ENCODE measurements at places on chromosomes 1 and 21.

DNA sequence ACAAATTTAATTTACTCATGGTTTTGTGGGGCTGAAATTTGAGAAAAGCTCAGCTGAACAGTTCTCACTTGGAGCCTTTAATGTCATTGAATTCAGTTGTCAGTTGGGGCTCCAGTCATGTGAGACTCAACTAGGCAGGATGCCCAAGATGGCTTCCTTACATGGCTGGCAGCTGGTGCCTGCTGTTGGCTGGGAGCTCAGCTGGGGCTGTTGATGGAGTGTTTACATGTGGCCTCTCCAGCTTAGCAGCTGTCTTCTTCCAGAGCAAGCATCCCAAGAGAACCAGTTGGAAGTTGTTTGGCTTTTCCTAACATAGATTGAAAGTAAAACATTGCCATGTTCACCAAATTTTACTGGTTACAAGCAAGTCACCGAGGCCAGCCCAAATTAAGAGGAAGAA, 81.8 kb upstream of the KCNA3 start:
- no peak for DNase-seq

DNA sequence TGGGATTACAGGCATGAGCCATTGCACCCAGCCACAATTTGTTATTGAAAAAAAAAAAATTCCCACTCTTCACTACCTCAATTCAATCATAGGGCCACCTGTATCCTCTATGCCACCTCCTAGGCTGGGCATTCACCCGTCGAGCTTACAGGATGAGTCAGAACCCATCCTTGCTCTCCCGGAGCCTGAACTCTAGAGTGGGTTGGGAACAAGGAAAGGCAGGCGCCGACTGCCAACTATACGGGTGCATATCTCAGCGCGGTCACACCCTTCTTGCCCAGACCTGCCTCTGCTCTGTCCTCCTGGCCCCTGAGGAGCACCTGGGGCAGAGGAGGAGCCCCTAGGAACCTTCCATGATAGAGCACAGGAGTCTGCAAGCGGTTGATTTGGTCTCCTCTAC, 21.4 kb upstream of the LBR start:
- no peak for DNase-seq

DNA sequence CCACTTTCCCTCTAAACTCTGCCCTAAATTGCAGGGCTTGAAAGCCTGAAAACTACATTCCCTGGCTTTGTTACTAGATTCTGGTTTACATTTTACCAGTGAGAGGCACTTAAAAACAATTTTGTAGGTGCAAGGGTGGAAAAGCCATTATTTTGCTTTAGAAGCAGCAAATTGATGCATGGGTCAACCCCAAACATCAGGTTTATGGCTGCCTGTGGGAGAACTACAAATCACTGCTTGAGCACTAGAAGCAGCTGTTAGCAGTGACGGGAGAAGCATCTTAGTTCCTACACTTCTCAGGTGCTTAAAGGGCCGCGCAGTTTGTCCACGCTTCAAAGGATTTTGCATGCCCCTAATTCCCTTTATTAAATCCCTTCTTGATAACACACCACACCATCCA, 417.2 kb downstream of the PCP4 start:
- no peak for DNase-seq

DNA sequence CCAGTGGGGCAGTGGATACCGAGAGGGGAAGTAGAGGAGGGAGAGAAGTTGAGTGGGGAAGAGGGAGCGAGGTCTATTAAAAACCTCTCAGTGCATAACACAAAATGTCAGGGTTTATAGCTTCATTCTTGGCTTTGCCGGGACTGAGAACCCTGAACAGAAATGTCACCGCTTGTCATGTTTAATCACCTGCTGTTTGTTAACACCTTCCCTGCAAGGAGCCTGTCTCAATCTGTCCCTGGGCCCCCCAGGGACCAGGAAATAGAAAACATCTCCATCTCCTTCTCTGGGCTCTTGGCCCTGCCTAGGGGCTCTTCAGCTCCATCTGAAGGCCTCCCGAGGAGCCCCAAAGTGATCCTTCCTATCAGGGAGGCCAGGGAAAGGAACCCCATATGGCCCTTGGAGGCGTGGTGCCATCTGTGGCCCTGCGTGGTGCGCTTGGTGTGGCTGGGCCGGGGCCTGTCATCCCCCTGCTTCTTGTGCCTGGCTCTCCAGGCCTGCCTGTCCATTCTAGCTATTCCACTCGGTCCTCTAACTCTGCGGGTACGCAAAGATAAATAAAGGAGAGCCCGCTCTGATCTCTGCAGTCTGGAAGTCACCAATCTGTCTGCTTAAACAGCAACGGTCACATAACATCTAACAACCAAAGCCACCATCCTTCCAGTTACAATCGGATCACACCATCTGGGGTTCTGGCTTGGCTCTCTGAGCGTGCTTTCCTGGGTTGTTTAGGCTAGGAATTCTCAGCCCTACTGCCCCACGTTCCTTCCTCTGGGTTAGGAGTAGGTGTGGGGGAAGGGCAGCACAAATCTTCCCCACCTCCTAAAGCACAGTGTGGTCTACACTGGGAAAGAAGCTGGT, 113.8 kb downstream of the CASZ1 start:
- DNase-seq, result no peak

- no peak for DNase-seq
Observed at GRCh38 chr1:192879406-192879805, 70.6 kb downstream of the RGS2 start.

Data from stimulated activated effector memory CD8-positive, alpha-beta T cell treated with anti-CD3 and anti-CD28 coated beads, Interleukin-12 subunit alpha, Interleukin-12 subunit beta, amount 100 ng/mL, for 72 hours (primary cell).